ENCODE measurements at places on chromosomes 7 and 10.

- no peaks in the 10 kb centered on the region for H3K36me3 ChIP-seq
- no peak for DNase-seq
- H3K4me3 ChIP-seq, result no peak overlapping the region
- H3K4me1 ChIP-seq, result no peaks in the 10 kb centered on the region
- no peak overlapping the region for H3K27ac ChIP-seq
Observed at GRCh38 chr7:143015926-143016490, 10.9 kb downstream of the OR9A2 start.

DNA sequence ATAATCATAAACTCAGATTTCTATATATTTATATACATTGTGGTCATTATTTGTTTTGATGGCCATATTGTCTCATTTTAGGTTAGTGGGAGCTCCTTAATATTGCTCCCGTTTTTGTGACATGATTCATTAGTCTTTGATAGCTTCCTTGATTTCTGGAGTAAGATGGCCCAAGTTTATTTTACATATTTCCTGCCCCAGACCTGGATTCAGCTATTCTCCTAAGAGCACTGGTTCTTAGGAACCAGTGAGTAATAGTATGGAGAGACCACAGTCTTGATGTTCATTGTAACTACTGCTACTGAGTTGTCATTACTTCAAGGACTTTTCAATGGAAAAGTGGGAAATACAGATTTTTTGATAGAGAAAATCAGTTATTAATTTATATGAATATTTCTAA lies 6.0 kb downstream of the TFPI2 start:
- DNase-seq, result no peak
- no peaks in the 10 kb centered on the region for H3K27me3 ChIP-seq
- H3K4me3 ChIP-seq, result no peak overlapping the region
- H3K36me3 ChIP-seq, result no peaks in the 10 kb centered on the region
- H3K4me1 ChIP-seq, result no peaks in the 10 kb centered on the region

GRCh38 chr7:134945691-134946090 lies 40.6 kb upstream of the AGBL3 start:
- H3K4me3 ChIP-seq, result no peak overlapping the region
- no peak for DNase-seq
- peaks cover 4% of the 10 kb centered on the region for H3K36me3 ChIP-seq
- H3K27me3 ChIP-seq, result no peaks in the 10 kb centered on the region
- no peaks in the 10 kb centered on the region for H3K4me1 ChIP-seq
- no peak overlapping the region for H3K27ac ChIP-seq

DNA sequence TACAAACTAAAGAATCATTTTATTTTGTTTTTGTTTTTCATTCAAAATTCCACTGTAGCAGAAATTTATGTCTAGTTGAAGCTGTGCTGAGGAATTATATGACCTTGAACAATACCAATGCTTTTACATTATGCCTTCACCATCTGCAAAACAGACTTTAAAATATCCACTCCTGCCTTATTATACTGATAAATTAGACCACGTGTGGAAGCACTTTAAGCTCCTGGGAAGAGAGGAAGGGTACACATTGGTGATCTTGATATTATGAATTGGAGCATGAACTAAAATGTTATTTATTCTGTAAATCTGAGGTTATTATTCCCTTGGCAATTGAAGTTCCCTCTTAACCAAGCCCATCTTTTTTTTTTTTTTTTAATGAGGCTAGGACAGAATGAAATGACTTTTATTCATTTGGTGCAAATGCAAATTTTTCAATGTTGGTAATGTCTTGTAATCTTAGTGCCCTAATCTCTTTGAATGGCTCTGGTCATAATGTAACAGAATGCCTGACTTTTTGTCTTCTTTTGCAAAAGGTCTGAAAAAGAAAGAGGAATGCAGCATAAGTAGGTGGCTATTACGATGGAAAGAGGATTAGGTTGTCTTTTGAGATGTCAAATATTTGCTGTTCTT lies 139.9 kb upstream of the COBL start:
- H3K4me1 ChIP-seq, result no peaks in the 10 kb centered on the region
- no peak overlapping the region for H3K4me3 ChIP-seq

- DNase-seq, result no peak
- peaks cover 3% of the 10 kb centered on the region for H3K36me3 ChIP-seq
Observed at GRCh38 chr10:73837072-73837471, 25.7 kb upstream of the NDST2 start.

DNA sequence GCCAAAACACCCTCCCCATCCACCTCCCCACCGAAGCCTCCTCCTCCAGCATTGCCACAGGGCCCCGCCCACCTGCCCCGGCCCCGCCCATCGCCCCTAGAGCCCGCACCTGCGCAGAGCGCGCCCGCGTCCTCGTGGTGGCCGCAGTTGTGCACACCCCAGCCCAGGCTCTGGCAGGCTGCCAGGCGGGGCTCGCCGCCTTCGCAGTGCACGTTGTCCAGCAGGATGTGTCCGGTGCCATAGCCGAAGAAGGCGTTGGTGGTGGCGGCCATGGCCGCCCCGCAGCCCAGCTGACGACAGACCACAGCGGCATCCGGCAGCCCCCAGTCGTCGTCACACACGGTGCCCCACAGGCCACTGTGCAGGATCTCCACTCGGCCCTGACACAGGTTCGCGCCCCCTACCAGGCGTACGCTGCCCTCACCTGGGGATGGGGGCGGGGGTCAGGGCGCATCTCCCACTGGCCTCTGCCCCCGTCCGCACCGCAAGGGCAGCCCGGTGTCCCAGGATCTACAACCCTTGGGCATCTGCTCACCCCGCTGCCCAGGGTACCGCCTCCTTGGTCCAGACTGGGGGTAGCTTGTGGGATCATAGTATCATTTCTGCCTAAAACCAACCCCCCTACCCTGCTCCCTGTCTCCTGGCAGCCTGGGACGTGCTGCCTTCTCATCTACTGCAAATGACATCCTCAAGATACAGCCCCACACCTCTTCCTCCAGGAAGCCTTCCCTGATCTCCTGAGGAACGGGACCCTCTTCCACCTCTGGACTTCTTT lies 11.9 kb downstream of the SSC4D start:
- H3K4me1 ChIP-seq, result no peaks in the 10 kb centered on the region
- peak overlapping the region; percentile 33 for H3K4me3 ChIP-seq
- H3K27ac ChIP-seq, result no peak overlapping the region

- DNase-seq, result no peak
- no peaks in the 10 kb centered on the region for H3K4me1 ChIP-seq
- no peaks in the 10 kb centered on the region for H3K27me3 ChIP-seq
- no peaks in the 10 kb centered on the region for H3K36me3 ChIP-seq
Observed at GRCh38 chr10:76149182-76149581, 717.8 kb downstream of the LRMDA start.

- peaks cover 7% of the 10 kb centered on the region for H3K27me3 ChIP-seq
- no peak overlapping the region for H3K27ac ChIP-seq
- no peaks in the 10 kb centered on the region for H3K4me1 ChIP-seq
- no peaks in the 10 kb centered on the region for H3K36me3 ChIP-seq
Observed at GRCh38 chr7:1290026-1290678, 57.5 kb downstream of the UNCX start.

DNA sequence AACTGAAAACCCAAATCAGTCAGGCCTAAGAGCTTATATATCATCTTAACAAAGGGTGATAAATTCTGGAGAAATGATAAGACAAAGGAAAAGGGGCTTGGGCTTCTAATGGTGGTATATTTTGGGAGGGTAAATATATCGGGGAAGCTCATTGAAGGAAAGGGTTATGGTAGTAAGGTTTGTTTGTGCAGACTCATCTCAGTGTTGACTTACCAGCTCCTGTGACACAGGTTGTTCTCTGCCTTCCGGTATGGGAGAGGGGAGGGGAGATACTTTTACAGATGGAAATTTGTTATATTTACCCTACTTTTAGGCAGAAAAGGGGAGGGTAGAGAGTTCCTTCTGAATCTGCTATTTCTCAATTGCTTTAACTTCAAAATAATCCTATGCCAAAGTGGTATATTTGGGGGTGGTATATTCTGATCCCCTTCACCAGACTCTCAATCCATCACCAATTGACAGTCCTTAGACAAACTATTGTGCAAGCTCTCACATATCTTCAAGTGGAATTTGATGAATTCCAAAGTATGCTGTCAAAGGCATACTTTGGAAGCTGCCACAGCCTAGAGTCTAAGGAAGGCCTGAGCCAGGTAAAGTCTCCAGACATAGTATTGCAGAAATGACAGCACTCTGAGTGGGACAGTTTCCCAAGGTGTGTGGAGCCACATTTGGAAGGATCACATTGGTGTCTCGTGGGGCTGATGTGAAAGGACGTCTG lies 13.3 kb upstream of the PAPSS2 start:
- DNase-seq, result no peak
- no peaks in the 10 kb centered on the region for H3K4me1 ChIP-seq
- no peak overlapping the region for H3K4me3 ChIP-seq
- no peaks in the 10 kb centered on the region for H3K27me3 ChIP-seq
- no peak overlapping the region for H3K27ac ChIP-seq

DNA sequence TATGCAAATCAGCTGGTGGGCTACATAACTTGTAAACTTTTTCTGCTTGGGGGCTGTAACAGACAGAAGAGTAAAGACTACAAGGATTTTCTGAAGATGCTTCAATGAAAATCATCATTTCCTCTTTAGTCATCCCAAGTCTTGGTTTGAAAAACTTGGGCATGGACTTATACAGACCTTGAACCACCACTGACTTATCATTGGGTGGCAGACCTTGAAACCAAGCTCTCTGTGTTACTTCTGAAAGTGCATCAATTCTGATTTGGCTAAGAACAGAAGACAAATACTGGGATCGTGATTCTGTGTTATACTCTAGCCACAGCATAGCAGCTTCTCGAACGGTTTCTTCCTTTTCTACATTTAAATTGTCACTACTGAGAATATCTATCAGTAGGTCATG lies 21.3 kb downstream of the KBTBD2 start:
- no peak overlapping the region for H3K4me3 ChIP-seq
- H3K36me3 ChIP-seq, result no peaks in the 10 kb centered on the region
- H3K27me3 ChIP-seq, result no peaks in the 10 kb centered on the region
- no peaks in the 10 kb centered on the region for H3K4me1 ChIP-seq
- DNase-seq, result no peak

DNA sequence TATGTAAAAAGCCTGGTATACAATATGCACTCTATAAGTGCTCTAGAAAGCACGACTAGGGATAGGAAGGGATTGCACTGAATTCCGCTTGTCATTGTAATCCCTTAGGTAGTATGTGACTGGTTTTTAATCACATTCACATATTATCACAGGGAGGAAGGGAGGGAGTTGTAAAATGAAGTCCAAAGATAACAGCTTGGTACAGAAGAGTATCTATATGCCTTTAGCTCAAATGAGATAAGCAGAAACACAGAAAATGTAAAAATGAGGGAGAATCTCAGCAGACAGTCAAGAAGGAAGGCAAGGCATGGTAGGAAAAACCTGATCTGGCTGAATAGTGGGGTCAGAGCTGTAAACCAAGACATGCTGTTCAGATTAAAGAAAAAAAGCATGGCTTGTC lies 63.4 kb downstream of the ABI1 start:
- no peak for DNase-seq
- no peak overlapping the region for H3K27ac ChIP-seq
- no peaks in the 10 kb centered on the region for H3K4me1 ChIP-seq
- H3K27me3 ChIP-seq, result no peaks in the 10 kb centered on the region
- no peaks in the 10 kb centered on the region for H3K36me3 ChIP-seq

- peak; percentile 26 for DNase-seq
- H3K4me3 ChIP-seq, result peak overlapping the region; percentile 4
- H3K4me1 ChIP-seq, result peaks cover 11% of the 10 kb centered on the region
- H3K36me3 ChIP-seq, result no peaks in the 10 kb centered on the region
Observed at GRCh38 chr10:99926925-99927720, 82.6 kb downstream of the DNMBP start.

DNA sequence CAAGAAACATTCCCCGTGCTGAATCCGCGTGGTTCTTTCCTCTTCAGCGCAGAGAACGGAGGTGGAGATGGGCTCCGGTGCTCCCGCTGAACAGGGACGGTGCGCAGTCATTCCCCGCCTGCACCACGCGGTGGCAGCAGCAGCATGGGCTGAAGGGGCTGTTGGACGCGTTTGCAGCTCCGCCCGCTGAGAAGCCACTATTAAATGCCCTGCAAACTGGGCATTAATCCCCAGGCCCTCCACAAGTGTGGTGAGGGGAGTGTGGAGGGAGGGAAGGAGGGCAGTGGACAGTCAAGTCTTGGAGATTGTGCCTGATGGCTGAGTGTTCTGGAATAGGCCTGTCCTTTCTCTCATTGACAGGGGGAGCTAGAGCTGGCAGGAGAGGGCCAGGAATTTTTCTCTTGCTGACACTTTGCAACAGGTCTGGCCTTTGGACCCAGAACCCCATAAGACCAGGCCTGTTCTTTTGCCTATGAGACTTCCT lies 240.2 kb upstream of the INHBA start:
- no peaks in the 10 kb centered on the region for H3K4me1 ChIP-seq
- peak overlapping the region; percentile 10 for H3K27ac ChIP-seq

- H3K27me3 ChIP-seq, result peaks cover 2% of the 10 kb centered on the region
- no peak overlapping the region for H3K27ac ChIP-seq
- H3K36me3 ChIP-seq, result no peaks in the 10 kb centered on the region
- H3K4me1 ChIP-seq, result no peaks in the 10 kb centered on the region
- no peak for DNase-seq
- no peak overlapping the region for H3K4me3 ChIP-seq
Observed at GRCh38 chr10:99466632-99467223, 36.3 kb upstream of the GOT1 start.

- H3K4me3 ChIP-seq, result no peak overlapping the region
- peaks cover 3% of the 10 kb centered on the region for H3K4me1 ChIP-seq
- DNase-seq, result no peak
- peaks cover 6% of the 10 kb centered on the region for H3K36me3 ChIP-seq
- no peak overlapping the region for H3K27ac ChIP-seq
- no peaks in the 10 kb centered on the region for H3K27me3 ChIP-seq
Observed at GRCh38 chr7:99449326-99449725, 10.6 kb downstream of the CPSF4 start.

GRCh38 chr7:118369987-118370386 lies 145.5 kb downstream of the ANKRD7 start:
- no peaks in the 10 kb centered on the region for H3K36me3 ChIP-seq
- no peak overlapping the region for H3K4me3 ChIP-seq
- no peaks in the 10 kb centered on the region for H3K27me3 ChIP-seq
- no peak overlapping the region for H3K27ac ChIP-seq

DNA sequence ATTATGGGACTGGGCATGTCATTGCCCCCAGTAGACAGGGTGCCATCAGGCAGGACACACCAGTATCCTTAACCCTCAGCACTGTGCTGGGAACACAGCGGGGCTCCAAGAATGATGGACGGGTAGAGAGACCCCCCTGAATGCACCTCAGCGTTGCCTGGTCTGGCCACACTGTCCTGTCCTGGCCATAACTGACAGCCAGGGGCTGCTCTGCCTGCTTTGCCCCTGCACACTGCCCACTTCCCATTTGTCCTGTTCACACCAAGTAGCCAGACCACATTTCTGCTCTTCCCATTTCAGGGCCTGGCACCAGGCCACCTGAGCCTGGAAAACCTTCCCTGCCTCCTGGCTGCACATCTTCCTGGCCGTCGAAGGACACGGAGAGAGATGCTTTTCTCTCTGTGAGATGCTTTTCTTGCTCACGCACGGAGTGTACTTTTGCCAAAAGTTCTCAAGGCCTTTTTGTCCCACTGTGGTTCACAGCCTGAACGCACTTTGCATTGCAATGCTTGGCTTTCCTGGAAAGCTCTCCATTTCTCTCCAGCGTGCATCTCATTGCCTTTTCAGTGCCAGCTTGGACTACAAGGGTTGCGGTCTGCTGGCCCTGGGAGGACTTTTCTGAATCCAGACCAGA lies 131.0 kb upstream of the EEPD1 start:
- no peak for DNase-seq
- H3K36me3 ChIP-seq, result no peaks in the 10 kb centered on the region
- H3K4me3 ChIP-seq, result no peak overlapping the region
- no peak overlapping the region for H3K27ac ChIP-seq

Measured in prostate gland (tissue), 2 donors.